ENCODE measurements at places on chromosomes 3 and 15.

- DNase-seq = no peak
These were observed 117.4 kb downstream of the EFHB start for GRCh38 chr3:19816631-19817030.

DNA sequence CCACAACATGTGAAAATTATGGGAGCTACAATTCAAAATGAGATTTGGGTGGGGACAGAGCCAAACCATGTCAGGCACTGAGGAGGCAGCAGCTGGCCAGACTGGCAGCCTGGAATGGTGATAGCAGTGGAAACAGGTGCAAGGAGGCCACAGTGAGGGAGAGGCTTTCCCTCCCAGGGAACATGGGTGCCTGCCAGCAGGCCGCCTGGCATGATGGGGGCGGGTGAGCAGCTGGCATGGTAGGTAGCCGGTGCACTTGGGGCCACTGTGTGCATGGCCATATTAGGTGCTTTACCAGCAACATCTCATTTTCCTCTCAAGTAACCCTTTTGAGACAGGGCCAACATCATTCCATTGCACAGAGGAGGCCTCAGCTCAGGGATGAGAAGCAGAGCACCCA lies 18.3 kb upstream of the MRPS22 start:
- DNase-seq = no peak

DNA sequence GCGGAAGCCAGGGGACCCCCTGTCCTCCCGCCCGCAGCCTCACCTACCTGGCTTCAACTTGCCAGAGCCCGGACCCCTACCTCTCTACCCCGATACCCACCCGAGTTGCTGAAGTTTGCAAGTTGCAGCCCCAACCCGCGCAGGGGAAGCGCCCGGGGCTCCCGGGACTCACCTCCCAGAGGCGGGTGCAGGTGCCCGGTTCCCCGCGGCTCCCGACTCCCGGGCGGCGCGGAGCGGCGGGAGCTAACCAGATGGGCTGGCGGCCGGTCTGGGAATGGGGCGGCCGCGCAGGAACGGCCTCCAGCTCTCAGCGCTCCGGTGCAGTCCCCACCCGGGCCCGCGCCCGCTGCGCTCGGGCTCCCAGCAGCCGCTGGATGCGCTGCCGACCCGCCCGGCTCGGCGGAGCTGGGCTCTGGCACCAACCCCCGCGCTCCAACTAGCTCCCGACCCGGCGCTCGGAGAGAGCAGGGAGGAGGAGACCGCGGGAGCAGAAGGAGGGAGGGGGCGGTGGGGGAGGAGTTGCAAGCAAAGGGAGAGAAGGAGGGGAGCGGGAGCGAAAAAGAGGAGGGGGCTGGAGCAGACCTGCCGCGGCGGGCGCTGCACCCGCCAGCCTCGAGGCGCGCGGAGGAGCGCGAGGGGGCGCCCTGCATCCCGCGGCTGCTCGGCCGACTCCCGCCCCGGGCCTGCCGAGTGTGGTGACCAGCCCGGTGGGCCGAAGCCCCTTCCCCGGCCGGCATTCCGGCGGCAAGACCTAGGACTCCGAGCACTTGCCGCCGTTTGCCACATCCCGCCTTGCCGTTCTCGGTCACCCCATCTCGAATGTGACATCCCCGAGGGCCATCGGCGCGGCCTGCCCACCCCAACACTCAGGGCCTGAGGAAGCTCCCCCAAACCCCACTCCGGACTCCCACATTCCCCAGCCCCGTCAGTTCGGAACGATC lies at the start of gene SEMA5B:
TSS of gene SEMA5B (minus strand) at position 472 of the 941 bp plus-strand sequence. CDS start 66,500 bp downstream, outside the sequence.
- no peak for DNase-seq

DNA sequence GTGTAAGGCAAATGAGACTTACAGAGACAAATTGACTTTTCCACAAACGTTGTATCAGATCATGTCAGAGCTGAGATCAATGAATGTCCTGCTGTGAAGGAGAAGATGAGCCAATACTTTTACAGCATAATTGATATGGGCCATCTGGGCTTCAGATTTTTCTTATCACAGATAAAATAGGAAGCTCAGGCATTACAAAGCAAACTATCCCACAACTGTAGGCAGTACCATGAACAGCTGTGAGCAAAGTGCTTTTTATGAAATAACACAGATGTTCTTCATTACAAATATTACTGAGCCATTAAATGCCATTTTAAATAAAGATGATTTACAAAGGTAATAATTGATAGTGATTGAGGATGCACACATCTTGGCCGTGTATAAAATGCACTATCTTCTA lies 852.3 kb downstream of the OTOL1 start:
- DNase-seq = no peak

DNA sequence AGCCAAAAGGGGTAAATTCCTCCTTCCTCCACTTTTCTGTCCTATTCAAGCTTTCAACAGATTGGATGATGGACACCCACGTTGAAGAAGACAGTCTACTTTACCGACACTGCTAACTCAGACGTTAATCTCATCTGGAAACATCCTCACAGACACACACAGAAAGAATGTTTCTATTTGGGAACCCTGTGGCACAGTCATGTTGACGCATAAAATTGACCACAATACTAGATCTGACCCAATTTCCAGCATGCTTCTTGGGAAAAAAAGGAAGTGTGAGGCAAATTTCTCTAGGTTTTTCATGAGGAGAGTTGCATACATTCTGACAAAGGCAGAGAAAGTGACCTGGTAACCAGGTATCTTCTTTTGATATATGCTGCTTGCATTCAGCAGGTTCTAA lies 594.1 kb downstream of the FGF12 start:
- no peak for DNase-seq

DNA sequence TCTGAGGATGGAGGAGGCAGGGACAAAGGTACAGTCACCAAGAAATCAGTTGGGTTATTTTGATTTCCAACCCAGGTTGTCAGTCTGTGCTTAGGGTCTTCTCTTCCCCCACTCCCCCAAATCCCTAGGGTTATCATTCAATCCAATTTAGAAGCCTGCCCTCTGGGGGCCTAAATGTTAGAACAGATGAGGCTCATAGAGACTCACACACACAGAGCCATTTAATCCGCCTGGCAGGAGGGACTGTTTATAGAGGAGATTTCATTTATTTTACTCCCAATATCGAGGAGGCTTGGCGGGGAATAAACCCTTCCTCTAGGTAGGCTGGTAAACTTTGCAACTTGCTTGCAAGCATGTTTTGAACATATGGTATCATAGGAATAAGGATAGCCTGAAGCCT lies 52.8 kb downstream of the RHCG start:
- no peak for DNase-seq

DNA sequence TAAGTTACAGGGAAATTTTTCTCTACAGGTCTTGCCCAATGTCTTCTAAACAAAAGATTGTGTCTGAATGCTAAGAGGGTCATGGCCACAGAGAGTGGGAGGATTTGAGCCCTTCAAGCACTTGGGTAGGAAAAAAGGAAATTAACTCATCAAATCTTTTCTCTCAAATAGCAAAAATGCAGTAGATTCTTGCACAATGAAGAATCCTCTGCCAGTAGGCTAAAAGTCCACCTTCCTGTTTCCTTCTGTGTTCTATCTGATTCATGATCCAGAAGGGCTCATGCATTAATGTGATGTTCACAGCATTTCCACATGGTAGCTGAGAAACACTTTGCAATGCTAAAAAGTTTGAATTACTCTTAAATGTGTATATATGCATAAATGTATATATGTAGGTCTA lies 177.1 kb downstream of the CD47 start:
- DNase-seq = no peak

DNA sequence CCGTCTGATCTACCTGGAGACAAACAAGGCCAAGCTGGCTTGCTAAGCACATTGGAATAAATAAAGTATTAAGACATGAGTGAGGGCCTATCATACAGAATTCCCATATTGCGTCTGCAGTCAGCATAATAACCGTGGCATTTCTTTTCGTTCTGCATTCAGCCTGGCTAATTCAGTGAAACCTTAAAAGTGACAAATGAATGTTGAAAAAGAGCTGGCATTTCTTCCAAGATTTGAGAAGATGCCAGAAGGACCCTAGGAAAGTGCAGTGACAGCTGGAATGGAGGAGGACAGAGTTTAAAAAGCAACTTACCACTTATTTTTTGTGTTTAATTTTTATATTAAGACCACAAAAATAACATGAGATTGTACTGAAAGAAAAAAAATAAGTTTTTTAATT lies 67.1 kb downstream of the SUCLG2 start:
- DNase-seq = no peak

DNA sequence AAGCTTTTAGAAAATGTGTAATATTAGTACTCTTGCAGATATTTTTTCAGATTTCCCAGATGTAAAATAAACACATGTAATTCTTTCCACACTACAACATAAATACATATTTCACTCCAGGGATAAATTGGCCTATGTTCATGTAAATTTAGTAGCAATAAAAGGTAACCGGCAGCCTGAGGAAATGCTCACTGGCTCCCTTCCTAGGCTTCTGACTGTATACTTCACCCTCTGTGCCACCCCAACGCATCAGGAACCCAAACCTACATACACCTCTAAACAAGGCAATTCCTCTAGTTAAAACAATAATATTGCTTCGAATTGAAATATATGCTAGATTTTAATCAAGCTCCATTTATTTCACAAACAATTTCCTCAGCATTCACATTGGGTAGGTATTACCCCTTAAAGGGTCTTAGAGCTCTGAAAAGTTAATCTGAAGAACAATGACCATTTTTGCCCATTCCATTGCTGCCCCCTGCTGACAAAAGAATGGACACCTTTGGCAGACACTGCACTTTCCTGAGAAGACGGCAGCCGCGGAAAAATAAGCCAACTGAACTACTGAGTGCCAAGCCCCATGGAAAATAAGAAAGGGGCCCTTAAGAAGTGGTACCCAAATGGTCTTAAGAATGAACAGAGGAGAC lies 212.5 kb downstream of the OSBPL10 start:
- peak; percentile 17 for DNase-seq

- peak; percentile 74 for DNase-seq
These were observed 26.4 kb downstream of the ASB7 start for GRCh38 chr15:100628746-100629145.

DNA sequence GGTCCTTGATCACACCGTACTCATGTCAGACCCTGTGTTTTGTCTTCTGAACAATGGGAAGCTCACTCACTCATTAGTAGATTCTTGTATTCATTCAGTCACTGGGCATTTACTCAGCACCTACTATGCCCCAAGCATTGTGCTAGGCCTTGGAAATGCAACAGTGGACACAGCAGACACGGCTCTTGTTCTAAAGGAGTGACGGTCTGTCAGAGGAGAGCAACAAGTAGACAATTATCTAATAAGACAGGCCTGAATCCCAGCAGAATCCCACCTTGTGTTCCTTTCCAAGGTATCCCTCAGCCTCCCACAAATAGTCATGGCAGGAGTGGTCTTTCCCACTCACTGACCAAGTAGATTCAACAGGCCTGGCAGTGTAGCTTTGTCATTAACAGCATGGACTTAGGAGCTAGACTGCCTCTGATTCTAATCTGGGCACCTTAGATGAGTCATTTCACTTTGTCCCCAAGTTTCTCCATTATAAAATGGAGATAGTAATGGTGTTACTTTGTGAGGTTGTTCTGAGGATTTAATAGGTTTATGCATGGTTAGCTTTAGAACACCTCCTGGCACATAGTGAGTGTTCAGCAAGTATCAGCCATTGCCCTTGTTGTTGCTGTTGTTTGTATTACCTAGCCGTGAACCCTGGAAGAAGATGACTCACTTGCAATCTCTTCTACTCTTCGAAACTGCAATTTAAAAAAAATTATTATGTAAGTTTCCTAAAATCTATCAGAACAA lies 69.1 kb downstream of the SSUH2 start:
- no peak for DNase-seq

DNA sequence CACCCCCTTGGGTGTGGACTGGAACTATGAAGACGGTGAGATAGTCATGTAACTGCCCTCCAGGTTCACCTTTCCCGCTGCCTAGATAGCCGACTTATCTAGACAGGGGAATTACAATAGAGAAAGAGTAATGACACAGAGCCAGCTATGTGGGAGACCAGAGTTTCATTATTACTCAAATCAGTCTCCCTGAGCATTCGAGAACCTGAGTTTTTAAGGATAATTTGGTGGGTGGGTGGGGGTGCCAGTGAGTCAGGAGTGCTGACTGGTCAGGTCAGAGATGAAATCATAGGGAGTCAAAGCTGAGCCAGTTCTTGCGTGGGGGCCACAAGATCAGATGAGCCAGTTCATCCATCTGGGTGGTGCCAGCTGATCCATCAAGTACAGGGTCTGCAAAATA lies 19.7 kb upstream of the DNAJC19 start:
- DNase-seq = no peak

DNA sequence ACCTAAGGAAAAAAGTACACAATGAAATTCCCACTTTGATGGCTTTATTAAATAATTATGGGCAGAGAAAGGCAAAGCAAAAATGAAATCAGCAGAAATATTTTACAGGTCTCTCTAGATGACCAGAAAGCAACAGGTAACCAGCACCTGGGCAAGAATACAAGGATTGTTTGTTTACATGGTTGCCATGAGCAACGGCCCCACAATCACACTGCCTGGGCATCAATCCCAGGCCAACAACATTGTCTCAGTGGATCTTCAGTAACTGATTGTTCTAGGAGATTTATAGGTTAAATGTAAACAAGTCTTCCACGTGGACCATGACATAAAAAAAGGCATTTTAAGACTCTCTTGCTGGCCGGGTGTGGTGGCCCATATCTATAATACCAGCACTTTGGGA lies 82.6 kb downstream of the PDZRN3 start:
- no peak for DNase-seq

DNA sequence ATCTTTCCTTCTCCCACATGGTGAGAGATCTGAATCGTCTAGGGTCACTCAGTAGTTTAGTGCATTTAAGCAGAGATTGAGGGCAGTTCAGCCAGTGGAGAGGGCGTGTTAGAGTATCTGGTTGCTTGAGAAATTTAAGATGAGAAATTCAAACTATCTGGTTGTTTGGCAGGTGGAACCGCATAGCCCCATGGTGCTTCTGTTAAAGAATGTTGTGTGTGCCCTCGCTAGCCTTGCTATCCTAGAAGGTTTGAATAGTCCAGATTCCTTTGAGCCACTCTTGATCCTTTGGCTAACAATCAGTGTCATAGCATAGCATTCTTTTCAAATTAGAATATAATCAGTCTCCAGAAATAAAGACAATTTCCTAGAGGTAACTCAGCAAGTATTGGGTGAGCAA lies 32.1 kb downstream of the ABHD17C start:
- no peak for DNase-seq

DNA sequence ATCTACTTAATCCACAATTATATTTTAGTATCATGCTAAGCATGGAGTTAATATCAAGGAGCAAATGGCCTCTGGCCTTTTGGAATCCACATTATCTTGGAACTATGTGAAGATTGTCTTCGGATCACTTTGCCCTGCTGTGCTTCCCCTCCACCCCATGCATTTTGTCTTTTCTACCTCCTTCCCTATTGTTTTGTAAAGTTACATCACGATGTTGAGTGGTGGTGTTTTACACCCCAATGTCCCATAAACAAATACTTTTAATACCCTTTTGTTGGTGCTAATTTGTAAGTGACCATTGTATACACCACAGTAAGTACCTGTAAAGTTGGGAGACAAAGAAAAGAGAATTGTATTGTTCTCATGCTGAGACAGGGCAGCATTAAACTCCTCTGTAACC lies 258.4 kb upstream of the ZNF717 start:
- no peak for DNase-seq

Data from GM04504 (cell line).